ENCODE measurements at places on chromosomes 16 and 17.

- DNase-seq, result no peak
Measured at GRCh38 chr17:27573971-27574525, 56.9 kb upstream of the LGALS9 start.

- DNase-seq, result no peak
Measured at GRCh38 chr17:46060461-46060860, 61.4 kb downstream of the STH start.

- no peak for DNase-seq
Measured at GRCh38 chr16:88345721-88346560, 36.8 kb upstream of the ZNF469 start.

GRCh38 chr16:87347932-87348615, 30.9 kb upstream of the C16orf95 start:
- no peak for DNase-seq

DNA sequence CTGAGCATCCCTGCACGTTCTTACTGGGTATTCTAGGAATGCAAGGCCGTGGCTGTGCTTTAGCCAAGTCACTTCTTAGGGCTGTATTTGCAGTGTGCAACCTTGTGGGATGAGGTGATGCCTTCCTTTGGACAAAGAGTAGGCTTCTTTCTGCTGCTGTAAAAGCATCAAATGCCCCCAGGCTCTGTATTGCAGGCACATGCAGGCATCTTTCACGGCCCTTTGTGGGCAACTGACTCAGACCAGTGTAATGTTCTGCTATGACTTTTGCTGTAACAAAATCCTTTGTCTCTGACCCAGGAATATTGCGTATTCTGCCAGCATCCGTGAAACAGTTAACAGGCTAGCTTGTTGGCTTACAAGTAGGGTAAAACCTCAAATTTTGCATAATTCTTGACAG, 30.9 kb upstream of the GCSH start:
- peak; percentile 98 for DNase-seq

- no peak for DNase-seq
Measured at GRCh38 chr17:74604200-74604599, 12.1 kb upstream of the CD300LD start.

DNA sequence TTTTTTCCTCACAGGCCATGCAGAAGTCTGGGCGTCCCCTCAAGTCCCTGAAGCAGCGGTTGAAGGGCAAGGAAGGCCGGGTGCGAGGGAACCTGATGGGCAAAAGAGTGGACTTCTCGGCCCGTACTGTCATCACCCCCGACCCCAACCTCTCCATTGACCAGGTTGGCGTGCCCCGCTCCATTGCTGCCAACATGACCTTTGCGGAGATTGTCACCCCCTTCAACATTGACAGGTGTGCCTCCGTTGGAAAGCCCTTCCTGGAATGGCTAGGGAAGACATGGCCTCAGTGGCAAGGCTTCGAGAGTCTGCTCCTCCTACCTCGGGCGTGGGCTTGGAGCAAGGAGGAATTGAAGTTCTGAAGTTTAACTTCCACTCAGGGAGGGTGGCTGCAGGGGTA, 13.5 kb downstream of the POLR2A start:
- DNase-seq, result no peak

GRCh38 chr17:7042501-7043181, 1.3 kb downstream of the SLC16A11 start:
- DNase-seq, result no peak

DNA sequence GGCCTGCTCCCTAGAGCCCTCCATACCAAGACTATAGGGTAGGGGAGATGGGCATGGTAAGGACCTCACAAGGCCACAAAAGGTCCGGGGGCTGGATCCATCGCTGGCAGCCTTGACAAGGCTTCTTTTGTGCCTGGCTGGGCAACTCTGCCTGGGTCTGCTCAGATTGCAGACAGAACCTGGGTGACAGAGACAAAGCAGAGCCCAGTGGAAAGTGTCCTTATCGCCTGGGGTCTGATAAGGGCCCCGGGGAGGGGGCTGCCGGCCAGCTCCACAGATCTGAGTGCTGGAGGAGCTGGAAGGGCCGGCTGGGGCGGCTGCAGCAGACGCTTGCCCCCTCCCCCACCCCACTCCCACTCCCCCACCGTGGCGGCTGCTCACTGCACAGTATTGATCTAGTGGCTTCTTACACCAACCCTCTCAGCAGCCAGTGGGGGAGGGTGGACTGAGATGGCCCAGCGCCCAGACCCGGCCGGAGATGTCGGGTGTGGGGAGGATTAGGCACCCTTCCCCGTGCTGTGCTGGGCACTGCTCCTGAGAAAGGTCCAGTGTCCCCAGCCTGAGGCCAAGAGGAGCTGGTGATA, 7.2 kb downstream of the MMP15 start:
- peak; percentile 91 for DNase-seq

DNA sequence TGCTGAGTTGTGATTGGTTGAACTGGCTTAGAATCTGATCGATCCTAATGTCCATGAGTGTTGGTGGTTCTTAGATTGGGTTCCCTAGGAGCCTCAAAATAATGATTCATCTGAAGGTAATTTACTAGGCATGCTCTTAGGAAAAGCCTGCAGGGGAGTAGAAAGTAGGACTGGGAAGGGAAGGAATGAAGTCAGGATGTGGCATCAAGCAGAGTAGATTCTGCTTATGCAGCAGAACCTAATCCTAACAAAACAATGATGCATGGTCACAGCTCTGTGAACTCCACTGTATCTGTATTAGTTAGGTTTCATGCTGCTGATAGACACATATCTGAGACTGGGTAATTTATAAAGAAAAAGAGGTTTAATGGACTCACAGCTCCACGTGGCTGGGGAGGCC, 132.5 kb downstream of the HS3ST2 start:
- no peak for DNase-seq

GRCh38 chr16:80708823-80709222, 95.6 kb downstream of the CDYL2 start:
- DNase-seq, result no peak

DNA sequence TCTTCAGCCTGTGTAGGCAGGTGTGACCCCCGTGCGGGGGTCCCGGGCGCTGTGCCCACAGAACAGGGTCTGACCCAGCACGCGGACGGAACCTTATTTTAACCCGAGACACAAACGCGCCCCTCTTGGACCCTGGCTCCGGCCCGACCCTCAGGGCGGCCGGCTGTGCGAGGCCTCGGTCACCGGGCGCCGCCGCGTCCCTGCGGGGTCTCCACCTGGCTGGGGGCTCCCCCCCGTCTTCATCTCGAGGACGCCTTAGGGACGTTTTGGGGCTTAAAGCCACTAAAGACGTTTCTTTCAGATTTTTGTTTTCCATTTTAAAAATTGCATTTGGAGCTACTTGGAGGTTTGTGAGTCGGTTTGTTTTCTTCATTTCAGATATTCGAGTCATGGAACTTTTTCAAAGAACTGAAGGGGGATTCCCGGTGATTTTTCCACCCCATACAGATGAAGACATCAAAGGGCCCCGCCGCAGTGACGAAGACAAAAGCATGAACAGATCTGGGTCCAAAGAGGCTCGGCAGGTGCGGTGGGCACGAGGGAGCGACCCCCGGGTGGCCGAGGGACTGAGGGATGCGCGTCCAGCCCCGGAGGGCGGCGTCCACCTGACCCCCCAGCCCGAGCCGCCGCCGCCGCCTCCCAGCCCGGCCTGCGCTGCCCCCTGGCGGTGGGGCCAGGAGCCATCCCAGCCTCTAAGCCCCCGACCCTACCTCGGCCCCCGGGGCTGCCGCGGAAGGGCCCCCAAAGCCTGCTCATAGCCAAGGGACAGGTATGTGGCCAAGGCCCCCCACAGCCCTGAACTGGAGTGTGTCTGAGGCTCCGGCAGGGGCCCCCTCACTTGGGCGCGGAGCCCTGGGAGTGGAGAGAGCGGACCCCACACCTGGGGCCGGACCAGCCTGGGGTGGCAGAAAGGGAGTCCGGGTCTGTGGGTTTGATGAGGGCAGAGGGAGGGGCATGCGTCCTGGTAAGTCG, 3.8 kb upstream of the CD7 start:
- no peak for DNase-seq
